Dorsolateral prefrontal cortex (tissue), 122 donors: ENCODE measurements at places on chromosomes 6 and 20.

- DNase-seq = no peak
Observed at GRCh38 chr20:44541992-44542391, 20.1 kb upstream of the SERINC3 start.

GRCh38 chr20:31915491-31916280, 36.2 kb downstream of the PDRG1 start:
- DNase-seq = no peak

DNA sequence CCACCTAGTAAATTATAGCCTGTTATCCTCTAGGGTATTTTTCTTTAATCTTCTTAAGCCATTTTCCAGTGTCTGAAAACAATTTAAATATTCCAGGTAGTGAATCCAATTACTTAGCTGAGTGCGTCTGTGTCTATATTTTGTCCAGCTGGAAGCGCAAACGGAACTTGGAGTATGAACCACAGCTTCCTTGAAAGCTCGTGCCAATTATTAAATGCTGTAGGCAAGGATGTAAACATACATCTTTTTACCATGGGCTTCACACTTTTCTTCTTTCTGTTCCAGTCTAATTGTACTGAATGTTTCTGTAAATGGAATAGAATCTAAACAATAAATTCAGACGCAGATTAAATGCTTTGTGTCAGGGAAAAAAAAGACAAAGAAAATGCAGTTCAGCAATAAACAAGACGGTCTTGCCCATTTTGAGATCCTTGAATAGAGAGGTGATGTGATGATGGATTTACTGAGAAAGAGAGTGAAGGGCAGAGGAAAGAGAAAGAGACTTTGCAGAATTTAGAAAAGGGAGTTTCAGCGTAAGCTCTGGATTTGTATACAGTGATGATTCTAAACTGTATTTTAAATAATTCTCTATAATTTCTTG, 1.9 kb downstream of the PLCB1 start:
- no peak for DNase-seq

- no peak for DNase-seq
Observed at GRCh38 chr20:54335299-54335698, 127.4 kb downstream of the PFDN4 start.

GRCh38 chr6:25042984-25043725, 107.4 kb upstream of the RIPOR2 start:
- no peak for DNase-seq

GRCh38 chr20:45576995-45577394, 2.1 kb downstream of the WFDC8 start:
- no peak for DNase-seq

- DNase-seq = no peak
Observed at GRCh38 chr6:169454204-169454871, 200.7 kb upstream of the THBS2 start.

- no peak for DNase-seq
Observed at GRCh38 chr6:68196645-68197044, 438.4 kb upstream of the ADGRB3 start.

- DNase-seq = no peak
Observed at GRCh38 chr6:147078602-147079001, 125.6 kb upstream of the STXBP5 start.
